ENCODE measurements at places on chromosomes 1 and 21.

- peak; percentile 100 for DNase-seq
Measured at GRCh38 chr1:15261155-15262002, 14.4 kb downstream of the FHAD1 start.

DNA sequence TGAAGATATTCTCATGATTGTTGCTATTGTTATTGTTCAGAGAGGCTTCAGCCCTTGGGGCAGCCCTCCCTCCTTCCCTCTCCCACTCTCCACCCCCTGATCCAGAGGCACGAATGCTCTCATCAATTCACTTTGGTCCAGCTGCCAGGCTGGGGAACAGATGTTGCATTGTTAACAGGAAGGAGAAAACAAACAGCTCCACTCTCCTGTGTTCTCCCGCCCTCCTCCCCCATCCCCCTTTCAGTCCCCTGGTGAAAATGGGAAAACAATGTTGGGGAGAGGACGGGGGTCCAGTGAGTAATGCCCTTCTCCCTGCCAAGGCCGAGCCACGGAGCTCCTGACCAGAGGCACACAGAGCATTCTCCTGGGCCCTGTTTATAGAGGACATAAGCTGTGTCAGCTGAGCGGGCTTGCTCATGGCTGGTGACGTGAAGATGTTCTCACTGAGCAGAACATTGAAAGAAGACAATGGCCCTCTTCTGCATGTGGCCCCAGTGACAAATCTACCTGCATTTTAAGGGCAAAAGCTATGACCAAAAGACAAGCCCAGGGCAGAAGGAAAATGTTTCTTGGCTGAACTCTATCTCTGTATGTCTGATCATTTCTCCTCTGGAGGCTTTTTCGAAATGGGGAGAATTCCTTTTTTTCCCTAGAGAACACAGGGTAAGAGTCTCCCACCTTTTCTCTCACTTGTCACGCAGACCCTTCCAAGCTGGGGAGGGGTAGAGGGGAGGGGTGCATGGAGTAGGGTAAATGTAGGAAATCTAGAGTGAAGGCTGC lies 111.7 kb downstream of the GLUL start:
- DNase-seq = no peak

DNA sequence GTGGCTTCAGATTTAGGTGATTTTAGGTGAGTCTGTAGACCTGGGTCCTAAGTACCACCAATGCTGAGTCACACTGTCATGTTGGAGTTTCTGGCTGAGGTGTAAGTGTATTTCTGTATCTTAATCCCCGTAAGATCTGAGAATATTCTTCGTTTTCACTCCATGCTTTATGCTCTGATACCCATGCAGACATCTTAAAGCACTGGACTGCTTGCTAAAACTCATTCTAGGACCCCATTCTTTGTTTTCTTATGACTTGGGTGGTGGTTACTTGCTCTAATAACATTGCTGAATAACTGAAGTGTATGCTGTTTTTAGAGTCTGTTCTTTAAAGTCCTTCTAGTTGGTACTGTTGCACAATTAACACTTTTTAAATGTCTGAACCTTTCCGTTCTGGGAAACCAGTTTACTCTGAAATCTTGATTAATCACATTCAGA lies 36.6 kb downstream of the CDC42 start:
- DNase-seq = no peak

DNA sequence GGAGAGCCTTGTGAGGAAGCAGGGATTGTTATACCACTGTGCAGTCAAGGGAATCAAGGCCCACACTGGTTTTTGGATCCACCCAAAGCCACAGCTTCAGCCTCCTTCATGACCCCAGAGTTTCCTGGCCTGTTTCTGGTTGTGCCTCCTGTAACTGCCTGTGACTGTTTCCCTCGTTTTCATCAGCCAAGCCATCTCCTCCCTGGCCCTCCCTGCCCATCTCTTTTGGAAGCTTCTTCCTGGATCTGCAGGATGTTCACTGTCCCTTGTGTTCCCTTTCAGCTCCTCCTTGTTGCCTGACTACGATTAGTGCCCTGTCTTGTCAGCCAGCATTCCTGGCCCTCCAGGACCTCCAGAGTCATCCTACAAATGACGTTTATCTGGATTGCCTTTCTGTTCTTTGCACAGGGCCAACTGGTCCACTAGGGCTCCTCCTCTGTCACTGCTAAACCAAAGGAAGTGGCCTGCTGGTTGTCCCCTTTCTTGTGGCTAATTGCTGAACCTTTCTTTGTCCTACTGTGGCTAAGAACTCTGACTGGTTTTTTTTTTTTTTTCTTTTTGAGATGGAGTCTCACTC lies 17.9 kb downstream of the SFT2D2 start:
- DNase-seq = no peak

GRCh38 chr1:213295860-213296259 lies 244.8 kb downstream of the RPS6KC1 start:
- no peak for DNase-seq
